Sigmoid colon (tissue), 7 donors: ENCODE measurements at places on chromosomes 3 and 15. TPM values are rescaled to one million over a fixed set of nuclear protein-coding genes. Genes with fewer than 3 reads are reported as not detected.

- no peak for DNase-seq
Measured at GRCh38 chr15:55827204-55827603, 84.3 kb upstream of the PRTG start.

- DNase-seq = no peak
Measured at GRCh38 chr3:116084999-116085791, 360.1 kb downstream of the LSAMP start.

AAGAB gene
- total RNA-seq = 24.4 TPM

BTLA gene
- total RNA-seq = not detected

CHP1 gene
- total RNA-seq = 105 TPM
